8988T (cell line): ENCODE measurements at places on chromosomes 7 and 10.
A peak's percentile ranks its signal among the peaks of the same experiment; 100 is the strongest.

DNA sequence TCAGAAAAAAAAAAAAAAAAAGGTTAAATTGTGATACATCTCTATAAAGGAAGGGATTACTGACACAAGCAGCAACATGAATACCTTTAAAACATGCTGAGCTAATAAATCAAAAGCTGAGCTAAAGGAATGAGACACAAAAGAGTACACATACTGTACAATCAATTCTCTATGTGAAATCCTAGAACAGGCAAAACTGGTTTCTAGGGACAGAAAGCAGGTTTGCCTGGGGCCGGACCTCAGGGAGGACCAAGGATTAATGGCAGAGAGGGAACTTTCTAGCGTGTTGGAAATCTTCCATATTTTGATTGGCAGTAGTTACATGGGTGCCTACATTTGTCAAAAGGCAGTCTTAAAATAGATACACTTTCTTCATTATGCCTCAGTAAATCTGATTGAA is 52.5 kb downstream of the KLRG2 start:
- no peak for DNase-seq

- DNase-seq, result no peak
Measured at GRCh38 chr7:157358753-157359096, 21.9 kb downstream of the DNAJB6 start.

- no peak for DNase-seq
Measured at GRCh38 chr7:76267894-76268183, 34.6 kb upstream of the HSPB1 start.

DNA sequence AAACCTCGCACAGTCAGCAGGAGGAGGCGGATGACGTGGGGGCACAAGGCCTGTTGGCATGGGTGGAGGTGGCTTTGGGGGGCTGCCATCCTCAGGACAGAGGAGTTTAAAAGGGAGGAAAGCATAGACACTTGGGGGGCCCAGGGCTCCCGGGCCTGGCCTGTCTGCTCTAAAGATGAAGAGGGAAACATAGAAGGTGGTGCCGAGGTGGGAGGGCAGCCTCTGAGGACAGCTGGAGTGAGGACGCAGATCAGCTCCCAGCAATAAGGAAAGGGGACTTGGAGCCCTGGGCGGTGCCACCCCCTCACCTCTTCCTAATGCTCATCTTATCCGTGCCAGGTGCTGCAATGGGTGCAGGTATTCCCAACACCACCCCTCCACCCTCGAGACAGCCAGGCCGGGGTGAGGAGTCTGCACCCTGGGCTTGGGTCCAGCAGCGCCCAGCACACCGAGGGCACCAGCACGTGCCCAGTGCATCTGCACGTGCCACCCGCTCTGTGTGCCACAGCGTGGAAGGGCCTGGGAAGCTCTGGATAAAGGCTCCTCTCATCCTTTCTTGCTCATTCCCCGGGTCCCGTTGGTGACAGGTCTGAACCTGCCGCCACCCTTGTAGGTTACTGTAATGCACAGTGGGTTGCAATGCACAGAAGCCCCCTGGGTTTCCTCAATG is 566.0 kb upstream of the FOXK1 start:
- DNase-seq, result no peak

- no peak for DNase-seq
Measured at GRCh38 chr10:11901833-11902475, 78.8 kb downstream of the PROSER2 start.

- DNase-seq, result no peak
Measured at GRCh38 chr7:35817930-35818329, 17.1 kb downstream of the SEPTIN7 start.

DNA sequence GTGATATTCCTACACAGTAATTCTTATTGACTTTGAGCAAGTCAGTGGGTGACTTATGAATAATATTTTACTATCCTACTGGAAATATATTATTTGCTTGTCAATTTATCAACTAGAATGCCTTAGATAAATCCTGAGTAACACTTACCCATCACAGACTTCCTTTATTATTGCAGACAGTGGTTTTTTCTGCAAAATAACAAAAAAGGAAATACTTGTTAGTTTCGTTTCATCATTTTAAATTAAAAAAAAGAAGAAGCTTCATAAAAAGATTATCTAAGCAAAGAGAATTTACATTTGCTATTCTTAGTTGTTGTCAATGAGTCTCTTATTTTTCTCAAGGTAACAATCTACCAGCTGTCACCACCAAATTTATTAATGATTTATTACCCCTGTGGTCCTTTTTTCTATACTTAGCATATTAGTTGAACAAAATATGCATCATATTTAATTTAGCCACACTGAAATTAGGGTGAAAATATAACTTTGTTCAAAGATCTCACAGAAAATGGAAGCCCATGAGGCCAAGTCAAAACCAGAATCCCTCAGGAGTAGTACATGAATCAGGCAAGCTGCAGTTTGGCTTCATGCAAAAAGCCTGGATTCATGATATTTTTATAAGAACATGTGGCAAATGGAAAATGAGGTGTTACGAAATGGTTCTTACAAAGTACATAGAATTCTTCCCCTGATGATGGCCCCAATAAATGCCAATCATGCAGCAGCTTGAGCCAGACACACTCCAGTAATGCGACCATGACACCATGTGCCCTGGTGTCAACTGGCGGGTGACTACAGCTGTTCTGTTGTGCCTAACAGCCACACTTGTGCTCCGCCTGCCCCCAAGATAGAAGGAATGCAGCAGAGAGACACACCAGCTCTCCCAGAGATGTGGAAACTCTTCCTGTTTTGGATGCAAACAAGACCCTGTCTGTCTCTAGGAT is 132.6 kb downstream of the ELMO1 start:
- no peak for DNase-seq

- DNase-seq, result no peak
Measured at GRCh38 chr7:75624134-75624832, 114.5 kb downstream of the HIP1 start.

GRCh38 chr7:97390915-97391593 is 273.6 kb downstream of the SDHAF3 start:
- no peak for DNase-seq

DNA sequence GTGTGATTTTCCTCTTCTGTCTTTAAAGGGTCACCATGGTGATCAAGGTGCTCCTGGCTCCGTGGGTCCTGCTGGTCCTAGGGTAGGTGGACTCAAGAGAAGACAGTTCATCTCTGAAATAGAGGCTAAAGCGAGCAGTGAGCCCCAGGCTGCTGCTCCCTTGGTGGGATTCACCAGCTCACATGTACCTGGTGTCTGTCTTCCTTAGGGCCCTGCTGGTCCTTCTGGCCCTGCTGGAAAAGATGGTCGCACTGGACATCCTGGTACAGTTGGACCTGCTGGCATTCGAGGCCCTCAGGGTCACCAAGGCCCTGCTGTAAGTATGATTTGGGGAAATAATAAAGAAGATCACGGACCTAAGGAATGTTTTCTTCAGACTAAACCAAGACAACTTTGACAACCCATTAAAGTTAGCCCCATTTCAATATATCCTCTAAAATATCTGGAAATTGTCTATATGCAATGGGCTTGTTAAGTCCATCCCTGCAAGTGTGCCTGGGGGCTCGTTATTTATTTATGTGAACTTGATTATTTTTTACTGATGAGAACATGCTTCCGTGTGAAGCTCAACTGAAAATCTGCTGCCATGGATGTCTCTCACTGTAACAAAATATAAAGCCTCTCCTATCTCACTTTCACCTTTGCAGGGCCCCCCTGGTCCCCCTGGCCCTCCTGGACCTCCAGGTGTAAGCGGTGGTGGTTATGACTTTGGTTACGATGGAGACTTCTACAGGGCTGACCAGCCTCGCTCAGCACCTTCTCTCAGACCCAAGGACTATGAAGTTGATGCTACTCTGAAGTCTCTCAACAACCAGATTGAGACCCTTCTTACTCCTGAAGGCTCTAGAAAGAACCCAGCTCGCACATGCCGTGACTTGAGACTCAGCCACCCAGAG is 32.5 kb downstream of the COL1A2 start:
- DNase-seq, result no peak

DNA sequence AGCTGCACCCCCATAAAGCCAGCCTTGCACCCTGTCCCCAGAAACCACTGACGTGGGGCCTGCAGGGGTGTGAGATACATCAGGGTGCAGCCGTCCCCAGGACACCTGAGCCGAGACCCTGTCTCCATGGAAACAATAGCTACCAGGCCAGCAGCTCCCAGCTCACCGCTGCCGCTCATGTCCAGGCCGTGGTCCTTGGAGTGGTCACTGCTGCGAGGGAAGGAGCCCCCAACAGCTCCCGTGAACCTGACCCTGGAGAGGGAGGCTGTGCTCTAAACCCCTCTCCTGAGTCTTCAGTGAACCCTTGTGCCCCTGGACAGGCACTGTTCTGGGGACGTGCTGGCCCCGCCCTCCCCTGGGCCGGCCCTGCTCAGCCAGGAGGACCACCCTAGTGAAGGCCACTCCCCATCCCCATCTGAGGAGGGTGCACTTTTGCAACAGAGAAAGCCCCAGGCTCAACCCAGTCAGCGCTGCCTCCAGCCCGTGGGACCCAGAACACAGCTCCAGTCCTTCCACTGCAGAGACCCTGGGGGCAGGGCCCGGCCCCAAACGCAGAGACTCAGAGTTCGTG is 19.6 kb upstream of the INPP5A start:
- peak; percentile 24 for DNase-seq

- DNase-seq, result no peak
Measured at GRCh38 chr10:1957057-1957456, 219.7 kb upstream of the ADARB2 start.

DNA sequence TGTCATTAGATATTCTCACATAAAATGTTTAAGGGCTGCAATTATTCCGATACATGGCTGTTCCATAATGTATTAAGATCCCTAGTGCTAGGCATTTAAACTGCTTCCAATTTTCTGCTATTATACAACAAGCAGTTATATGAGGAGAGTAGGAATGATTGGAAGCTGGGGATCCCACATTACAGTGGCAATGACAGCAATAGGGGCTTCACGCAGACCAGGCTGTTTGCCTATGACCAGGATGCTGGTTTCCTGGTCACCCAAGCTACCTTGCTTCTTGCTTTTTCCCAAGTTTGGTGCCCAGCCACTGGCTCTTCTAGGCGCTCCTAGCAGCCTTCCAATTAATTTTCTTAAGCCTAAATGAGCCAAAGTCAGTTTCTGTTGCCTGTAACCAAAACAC is 39.3 kb downstream of the SMURF1 start:
- no peak for DNase-seq

GRCh38 chr7:28361551-28361950 is 50.8 kb upstream of the CREB5 start:
- DNase-seq, result no peak

- no peak for DNase-seq
Measured at GRCh38 chr7:130281260-130281659, 11.7 kb upstream of the CPA4 start.

DNA sequence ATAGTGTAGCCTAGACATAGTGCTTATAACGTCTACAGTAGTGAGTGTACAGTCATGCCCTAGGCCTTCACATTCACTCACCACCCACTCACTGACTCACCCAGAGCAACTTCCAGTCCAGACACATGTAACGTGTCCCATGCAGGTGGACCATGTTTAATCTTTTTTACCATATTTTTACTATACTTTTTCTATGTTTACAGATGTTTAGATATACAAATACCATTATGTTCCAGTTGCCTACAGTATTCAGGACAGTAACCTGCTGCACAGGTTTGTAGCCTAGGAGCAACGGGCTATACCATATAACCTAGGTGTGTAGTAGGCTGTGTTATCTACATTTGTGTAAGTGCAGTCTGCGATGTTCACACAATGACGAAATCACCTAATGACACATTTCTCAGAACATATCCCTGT is 11.0 kb downstream of the MPP7 start:
- peak; percentile 18 for DNase-seq

DNA sequence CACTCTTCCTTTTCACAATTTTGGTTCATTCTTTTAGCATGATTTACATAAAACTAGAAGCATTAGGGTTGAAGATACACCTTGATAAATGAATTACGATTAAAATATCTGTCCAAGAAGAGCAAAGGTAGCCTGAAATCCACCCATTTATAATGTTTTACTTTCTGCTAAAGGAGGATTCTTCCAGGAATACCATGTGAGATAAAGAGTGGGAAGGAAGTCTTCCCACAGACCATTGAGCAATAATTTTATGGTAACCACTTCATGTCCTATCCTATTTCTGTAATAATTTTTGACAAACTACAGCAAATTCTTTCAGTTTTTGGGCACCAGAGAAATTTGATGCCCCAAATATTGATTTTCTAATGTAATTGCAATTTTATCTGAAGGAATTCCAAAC is 150.6 kb upstream of the STEAP4 start:
- no peak for DNase-seq
